Frontal cortex (tissue), 4 donors: ENCODE measurements at places on chromosomes 6 and 20. TPM values are rescaled to one million over a fixed set of nuclear protein-coding genes. Genes with fewer than 3 reads are reported as not detected.

Gene ZDHHC14
- total RNA-seq, result 9.0 TPM

DNA sequence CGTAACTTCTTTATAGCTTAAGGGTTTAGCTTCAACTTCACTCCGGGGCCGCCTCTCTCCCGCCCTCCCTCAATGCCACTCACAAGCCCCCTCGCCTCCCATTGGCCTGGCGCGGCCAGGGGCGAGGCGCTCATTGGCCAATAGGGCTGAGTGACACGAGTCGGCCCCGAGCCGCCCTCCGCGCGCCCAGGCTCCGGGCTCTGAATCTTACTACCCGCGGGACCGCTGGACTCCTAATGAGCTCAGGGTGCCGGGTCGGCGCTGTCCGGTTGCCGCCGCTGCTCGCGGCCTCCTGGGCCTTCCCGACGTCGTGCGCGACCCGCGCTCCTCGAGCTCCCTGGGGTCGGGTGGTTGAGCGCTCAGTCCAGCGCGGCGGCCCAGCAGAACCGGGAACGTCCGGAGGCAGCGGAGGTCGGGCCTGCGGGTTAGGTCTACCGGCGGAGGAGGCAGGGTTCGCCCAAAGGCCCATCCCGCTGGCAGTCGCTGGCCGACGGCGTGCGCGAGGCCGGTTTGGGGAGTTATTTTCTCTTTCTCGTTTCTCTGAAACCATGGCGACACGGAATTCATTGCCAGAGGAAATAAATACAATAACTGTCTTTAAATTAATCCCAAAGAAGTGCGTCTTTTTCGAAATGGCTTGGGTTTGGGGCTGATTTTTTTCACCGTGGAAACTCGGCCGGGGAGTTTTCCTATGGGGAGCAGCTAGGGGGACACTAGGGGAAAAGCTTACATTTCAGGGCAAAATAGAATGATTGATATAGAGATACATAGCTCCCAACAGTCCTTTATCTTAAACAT is at the start of gene SIM1:
Gene SIM1 (minus strand): TSS at position 19 of the 798 bp plus-strand sequence. CDS start 1,453 bp downstream, outside the sequence.
- peak; percentile 65 for DNase-seq

- peak; percentile 65 for DNase-seq
Observed at GRCh38 chr6:912871-913835, 220.2 kb upstream of the EXOC2 start.

- DNase-seq, result no peak
Observed at GRCh38 chr6:30066082-30066481, 916 bp upstream of the PPP1R11 start.

GRCh38 chr20:1478566-1478965 is 11.9 kb upstream of the NSFL1C start:
- DNase-seq, result no peak

DNA sequence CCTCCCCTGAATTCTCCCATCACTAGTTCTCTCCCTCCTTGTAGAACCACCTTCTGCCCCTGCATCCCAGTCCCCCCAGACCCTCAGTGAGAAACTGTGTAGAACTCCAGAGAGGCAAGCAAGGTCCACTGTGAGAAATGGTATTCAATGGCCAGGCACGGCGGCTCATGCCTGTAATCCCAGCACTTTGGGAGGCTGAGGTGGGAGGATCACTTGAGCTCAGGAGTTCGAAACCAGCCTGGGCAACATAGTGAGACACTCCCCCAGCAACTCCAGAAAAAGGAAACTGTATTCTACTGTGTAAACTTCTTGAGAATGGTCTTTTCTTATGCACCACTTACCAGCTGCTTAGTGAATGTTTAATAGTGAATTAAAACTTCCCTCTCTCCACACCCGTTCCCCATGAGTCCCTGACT is 8.2 kb upstream of the CD83 start:
- DNase-seq, result no peak

Gene ATXN1
- 52.2 TPM for total RNA-seq

- DNase-seq, result no peak
Observed at GRCh38 chr20:12111431-12112088, 193.9 kb downstream of the BTBD3 start.

Gene ZNF165
- 1.2 TPM for total RNA-seq

GRCh38 chr6:101454106-101454676 is 60.7 kb downstream of the GRIK2 start:
- no peak for DNase-seq

- no peak for DNase-seq
Observed at GRCh38 chr6:74114428-74114827, 418.4 kb downstream of the CD109 start.

Gene SLC22A7
- total RNA-seq, result 0.41 TPM

DNA sequence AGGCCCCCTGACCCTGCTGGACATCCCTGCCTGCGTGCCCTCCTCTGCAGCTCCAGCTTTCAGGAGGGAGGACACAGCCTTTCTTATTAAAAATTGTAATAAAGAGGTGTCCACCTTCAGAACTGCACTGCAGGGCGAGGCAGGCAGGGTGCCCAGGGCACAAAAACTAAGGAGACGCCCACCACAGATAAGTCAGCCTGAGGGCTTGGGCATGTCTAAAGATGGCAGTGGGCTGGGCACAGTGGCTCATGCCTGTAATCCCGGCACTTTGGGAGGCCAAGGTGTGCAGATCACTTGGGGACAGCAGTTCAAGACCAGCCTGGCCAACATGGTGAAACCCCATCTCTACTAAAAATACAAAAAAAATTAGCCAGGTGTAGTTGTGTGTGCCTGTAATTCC is 7.0 kb upstream of the C20orf144 start:
- DNase-seq, result no peak

GRCh38 chr20:57269148-57269984 is 2.9 kb upstream of the BMP7 start:
- DNase-seq, result no peak

GRCh38 chr6:108665495-108666196 is 104.9 kb downstream of the FOXO3 start:
- DNase-seq, result no peak
